ENCODE measurements at places on chromosomes 16 and 17.

DNA sequence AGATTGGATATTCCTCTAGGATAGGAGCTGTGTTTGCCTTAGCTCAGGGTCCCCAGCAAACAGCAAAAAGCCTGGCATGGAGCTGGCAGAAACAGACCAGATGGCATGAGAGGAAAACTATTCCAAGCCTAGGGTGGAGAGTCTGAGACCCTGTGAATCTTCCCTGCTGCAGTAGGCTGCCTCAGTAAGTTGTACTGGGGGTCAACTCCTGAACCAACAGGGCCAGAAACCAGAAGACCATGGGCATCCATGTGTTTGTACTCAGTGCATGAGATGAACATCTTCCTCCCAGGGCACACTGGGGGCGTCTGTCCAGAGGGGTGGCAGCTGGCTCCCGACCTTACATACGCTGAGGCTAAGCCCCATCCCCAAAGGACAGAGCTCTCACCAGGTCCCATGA is 214.4 kb downstream of the C16orf78 start:
- DNase-seq: no peak

- no peak for DNase-seq
Measured at GRCh38 chr16:78227855-78228254, 128.4 kb downstream of the WWOX start.

- peak; percentile 71 for DNase-seq
Measured at GRCh38 chr16:86952769-86953168, 364.4 kb downstream of the C16orf95 start.

DNA sequence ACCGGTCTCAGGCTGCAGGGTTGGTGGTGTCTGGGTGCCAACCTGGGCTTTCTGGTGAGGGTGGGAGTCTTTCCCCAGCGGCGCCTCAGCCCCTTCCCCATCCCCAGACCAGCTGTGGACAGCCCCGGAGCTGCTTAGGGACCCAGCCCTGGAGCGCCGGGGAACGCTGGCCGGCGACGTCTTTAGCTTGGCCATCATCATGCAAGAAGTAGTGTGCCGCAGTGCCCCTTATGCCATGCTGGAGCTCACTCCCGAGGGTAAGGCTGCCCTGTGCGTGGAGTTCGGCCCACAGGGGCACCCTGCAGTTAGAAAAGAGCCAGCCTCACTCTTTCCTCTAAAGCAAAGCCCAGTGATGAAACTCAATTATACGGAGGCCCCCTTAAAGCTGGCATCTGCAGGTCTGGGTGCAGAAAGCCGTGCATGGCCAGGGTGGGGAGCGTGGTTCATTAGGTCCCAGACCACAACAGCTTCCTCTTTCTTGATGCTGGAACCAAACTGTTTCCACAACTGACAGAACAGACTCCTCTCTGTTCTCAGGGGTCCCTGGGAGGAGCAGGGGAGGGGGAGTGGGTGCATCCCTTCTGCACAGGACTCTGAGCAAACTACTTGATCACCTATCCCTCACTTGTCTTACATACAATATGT is 10.7 kb downstream of the GUCY2D start:
- DNase-seq: no peak

DNA sequence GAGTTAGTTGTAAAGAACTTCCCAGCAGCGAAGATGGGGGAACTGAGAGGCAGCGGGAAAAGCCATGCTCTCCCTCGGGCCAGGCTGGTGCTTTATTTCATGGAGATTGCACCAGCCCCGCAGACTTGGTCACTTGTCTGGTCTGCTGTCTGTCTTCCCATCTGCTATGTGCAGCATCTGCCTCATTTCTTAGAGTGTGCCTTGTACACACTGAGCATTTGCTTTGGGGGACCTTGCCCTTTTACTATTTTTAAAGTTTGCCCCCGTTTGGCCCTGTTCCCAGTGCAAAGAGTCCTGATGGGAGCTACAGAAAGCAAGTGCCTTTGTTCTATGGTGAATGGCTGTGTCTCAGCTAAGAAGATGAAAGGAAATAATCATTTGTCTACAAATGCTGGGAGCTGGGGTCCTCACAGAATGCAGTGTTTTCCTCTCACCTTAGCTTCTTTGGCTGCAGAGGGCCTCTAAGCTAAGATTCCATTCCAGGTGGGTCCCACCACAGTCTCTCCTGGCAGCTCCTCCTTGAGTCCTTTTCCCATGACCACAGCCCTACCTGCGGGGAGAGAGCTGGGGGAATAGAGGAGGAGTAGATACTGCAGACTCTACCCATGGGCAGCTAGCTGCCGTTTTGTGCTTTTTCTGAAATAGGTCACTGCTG is 25.1 kb upstream of the CNOT1 start:
- no peak for DNase-seq

- no peak for DNase-seq
Measured at GRCh38 chr16:2895813-2896212, 12.8 kb downstream of the FLYWCH2 start.

GRCh38 chr16:1509307-1510221 is 16.4 kb downstream of the TELO2 start:
- DNase-seq: no peak

- no peak for DNase-seq
Measured at GRCh38 chr16:86224126-86224525, 286.2 kb upstream of the FOXF1 start.

DNA sequence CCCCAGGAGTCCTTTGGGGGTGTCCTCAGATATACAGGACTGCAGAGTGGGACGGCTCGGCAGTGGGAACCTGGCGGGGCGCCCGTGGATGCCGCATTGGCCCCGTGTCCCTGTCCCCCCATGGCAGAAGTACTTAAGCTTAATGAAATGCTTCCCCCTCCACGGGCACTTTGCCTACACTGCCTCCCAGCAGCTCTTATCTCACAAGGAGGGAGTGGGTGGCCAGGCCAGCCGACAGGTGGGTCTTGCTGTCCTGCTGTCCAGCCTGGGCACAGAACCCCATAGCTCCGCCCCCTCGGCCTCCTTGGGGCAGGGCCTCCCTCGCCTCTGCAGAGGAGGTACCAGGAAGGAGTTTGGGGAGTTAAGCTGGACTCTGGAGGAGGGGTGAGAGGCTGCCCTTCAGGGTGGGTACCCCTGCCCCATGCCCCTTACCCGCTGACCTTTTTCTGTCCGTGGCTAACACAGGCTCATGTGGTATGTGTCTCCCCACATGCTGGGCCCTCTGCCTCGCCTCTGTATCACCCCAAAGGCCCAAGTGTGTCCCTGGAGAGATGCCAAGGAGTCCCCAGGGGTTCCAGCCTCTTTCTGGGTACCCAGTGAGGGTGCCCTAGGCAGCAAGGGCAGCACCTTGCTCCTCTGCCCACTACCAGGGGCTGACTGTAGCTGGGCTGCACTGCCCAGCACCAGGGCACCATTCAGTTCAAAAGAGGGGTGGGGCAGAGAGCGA is 8.7 kb downstream of the THRA start:
- no peak for DNase-seq

DNA sequence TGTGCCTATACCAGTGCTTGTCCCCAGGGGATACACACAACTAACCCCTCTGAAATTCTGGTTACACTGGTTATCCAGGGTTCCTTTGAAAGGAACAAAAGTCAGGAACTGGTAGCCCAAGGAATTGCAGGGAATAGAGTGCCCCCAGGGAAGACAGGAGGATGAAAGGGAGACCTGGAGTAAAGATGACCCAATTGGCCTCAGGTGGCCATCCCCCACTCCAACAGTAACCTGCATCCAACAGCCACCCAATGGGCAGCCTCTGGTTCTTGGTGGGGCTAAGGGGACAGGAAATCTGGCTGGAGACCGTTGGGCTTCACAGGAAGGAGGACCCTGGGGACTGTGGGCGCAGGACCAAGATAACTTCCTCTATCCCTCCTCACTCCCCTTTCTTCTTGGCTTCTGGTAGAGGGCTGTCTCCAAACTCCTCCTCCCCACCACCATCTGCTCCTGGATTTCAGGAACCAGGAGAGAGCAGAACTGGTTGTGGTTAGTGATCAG is 826 bp upstream of the MPO start:
- no peak for DNase-seq

- DNase-seq: no peak
Measured at GRCh38 chr17:52536489-52536888, 378.0 kb upstream of the CA10 start.

GRCh38 chr16:73183611-73184092 is 135.7 kb upstream of the ZFHX3 start:
- no peak for DNase-seq

DNA sequence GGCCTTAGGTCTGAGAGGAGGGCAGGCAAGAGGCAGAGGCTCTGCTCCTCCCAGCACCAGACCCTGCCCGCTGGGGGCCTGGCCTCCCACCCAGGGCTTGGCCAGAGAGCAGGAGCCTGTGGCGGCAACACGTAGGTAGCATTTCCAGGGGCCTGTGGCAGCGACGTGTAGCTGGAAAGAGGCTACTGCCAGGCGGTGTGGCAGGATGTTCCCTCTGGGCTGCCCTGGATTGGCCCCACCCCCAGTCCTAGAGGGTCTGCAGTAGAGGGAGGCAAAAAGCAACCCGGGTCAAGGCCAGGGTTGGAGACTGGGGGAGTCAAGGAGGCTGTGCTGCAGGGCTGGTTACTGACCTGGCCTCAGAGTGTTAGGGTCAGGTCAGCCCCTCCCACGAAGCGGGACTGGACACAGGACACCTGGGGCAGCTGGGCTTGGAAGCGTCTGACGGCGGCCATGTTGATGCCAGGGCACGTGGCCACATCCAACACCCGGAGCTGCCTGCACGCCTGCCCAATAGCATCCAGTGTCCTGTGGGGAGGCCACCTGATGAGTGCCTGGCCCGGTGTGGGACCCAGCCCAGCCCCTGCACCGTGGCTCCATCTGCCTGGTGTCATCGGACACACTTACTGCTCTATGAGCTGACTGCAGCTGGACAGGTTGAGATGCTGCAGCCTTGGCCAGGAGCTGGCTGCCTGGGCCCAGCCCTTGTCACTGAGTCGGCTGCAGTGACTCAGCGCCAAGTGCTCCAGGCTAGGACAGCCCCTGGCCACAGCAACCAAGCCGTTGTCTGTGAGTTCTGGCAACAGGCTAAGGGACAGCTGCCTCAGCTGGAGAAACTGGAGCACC is 8.5 kb downstream of the ELMO3 start:
- DNase-seq: no peak

DNA sequence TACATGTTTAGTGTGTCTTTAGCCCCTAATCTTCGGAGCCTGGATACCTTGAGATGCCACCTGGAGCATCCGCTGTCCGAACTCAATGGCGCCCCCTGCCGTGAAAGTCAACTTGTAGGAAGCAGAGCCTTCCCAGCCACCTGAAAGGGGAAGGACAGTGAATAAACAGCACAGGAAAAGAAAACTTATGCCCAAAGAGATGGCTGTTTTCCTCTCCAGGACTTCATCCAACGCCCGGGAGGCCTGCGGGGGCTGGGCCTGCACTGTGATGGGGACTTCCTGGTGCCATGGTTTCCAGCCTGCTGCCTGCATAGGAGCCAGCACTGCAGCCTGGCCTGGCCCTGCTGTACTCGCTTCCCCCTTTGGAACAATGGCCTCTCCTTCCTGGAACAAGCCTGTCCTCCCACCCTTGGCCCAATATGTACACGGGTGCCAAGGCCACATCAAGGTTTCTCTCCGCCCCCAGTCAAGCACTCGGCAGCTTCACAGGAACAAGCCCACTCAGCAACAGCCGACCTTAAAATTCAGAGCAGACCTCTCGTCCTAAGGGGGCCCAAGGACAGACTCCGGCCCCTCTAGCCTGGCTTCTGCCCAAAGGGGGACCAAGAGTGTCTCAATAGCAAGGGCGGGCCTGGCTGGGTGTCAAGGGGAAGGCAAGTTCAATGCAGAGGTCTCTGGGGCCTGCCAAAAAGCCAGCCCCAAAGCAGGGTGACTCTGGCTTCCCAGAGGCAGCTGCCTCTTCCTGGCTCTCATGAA is 4.5 kb upstream of the UNC13D start:
- no peak for DNase-seq

DNA sequence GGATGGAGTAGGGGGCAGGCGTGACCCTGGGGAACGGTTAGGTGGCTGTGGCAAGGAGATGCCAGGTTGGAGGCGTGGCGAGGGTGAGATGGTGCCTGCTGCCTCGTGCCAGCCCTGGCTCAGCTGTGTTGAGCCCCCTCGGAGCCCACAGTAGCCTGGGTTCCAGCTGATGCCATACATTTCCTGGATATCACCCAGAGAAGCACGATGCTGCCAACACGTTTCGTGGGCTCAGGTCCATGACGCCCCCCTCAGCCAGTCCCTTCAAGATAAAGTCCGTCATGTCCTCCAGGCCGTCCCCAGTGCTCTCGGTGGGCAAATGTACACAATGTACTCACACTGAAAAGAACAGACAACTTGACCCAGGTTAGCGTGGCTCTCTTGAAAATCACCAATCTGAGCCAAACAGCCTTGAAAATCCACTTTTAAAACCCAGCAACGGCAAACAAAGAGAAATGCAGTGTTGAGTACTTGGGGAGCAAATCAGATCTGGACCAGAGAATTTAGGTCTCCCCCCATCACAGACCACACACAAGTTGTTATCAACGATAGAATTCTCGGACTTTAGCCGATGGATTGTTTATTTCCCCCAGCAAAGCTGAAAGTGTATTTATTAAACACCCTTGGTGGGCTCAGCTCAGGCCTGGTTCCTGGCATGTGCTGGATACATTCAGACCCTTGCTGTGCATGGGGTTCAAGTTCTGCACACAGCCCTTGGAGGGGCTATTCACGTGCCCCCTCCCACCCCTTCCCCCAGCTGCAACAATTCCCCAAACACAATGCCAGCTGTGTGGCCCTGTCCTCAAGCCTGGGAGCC is 102.8 kb upstream of the PLCG2 start:
- no peak for DNase-seq

GRCh38 chr16:55824473-55825000 is 8.4 kb downstream of the CES1 start:
- DNase-seq: no peak

DNA sequence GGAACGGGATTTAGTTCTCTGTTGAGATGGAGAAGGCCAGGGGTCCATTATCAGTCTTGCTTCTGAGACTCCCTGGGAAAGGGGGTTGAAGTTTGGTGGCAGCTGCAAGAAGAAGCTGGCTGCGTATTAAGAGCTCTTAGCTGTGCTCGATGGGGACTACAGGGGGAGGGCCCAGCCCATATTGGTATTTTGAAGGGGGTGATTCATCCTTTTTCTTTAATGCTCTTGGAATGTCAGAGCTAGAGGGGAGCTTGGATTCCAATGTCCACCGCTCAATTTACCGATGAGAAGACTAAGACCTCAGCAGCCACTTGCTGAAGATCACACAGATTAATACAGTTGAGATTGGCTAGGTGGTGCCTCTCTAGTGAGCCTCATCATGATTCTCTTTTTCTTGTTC is 5.0 kb downstream of the NOG start:
- DNase-seq: peak; percentile 77

DNA sequence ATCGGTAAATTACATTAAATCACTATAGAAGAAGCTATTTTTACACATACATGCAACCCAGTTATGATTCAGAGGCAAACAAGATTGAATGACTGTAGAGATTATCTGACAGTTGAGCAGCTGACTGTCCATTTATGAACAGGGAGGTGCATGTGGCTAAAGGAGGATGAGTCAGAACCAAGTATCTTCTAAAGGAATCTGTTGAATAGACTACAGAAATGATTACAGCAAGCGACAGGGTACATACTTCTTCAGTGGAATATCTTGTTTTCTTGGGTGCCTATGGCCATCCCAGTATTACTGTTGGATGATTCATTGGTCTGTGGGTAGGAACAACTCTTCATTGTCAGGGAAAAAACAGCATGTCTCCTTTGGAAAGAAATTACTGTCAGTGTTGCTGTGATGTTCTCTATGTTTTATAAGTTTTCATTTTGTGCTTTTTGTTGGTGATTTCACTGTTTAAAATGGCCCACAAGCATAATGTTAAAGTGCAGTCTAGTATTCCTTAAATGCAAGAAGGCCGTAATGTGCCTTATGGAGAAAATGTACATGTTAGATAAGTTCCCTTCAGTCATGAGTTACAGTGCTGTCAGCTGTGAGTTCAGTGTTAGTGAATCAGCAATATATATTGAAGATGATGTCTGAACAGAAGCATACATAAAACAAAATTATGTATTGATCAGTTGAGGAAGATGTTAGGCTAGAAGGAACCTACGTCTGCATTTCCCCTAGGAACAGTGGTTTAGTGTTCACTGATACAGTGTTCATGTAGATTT is 27.0 kb downstream of the CBFB start:
- DNase-seq: peak; percentile 74

All from HS-27A (cell line).